ENCODE measurements at places on chromosomes 1 and 21.

DNA sequence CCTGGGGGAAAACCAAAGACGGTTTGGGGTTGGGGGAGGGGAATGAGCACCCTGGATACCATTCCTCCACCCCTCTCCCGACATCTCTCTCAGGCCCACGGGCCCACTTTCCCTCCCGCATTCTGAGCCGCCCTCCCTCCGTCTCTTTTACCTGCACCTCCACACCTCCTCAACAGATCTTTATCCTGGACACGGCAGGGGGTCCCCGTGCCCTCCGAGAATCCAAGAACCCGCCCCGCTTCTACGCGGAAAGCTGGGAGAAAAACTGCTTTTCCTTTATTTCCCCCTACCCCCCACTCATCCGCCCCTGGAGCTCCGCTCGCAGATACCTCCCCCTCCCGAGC is 108.8 kb downstream of the NAV1 start:
- DNase-seq = no peak

GRCh38 chr21:37797403-37797802 is 118.9 kb downstream of the KCNJ6 start:
- DNase-seq = no peak

DNA sequence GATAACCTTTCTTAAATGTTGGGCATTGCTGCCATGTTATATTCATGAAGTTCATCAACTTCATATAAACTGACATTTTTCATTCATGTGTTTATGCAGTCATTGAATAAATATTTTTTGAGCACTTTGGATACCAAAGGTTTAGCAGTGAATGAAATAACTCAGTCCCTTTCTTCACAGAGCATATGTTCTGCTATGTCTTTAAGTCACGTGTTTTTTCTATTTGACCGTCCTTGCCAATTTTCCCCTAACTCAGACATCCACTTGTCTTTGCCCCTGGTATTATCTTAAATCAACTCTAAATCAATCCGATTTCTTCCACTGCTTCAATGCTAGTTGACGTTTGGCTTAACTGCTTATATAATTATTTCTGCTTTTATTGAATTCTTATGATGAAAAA is 16.6 kb downstream of the ADARB1 start:
- DNase-seq = no peak

- DNase-seq = no peak
Measured at GRCh38 chr21:19181604-19182140, 778.1 kb upstream of the TMPRSS15 start.

DNA sequence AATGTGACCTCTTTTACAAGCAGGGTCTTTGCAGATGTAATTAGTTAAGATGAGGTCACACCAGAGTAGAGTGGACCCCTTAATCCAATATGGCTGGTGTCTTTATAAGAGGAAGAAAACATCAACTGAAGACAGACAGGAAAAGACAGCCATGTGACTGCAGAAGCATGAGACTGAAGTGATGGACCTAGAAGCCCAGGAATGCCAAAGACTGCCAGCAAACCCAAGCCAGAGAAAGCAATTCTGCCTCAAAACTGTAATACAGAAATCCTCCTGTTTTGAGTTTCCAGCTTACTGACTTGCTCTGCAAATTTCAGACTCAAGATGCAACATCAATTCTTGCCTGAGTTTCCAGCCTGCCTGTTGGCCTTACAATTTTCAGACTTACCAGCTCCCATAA is 17.3 kb downstream of the ENAH start:
- DNase-seq = no peak

- DNase-seq = no peak
Measured at GRCh38 chr1:37533317-37534093, 18.9 kb upstream of the MEAF6 start.

- no peak for DNase-seq
Measured at GRCh38 chr1:21572221-21572620, 63.0 kb downstream of the ALPL start.

DNA sequence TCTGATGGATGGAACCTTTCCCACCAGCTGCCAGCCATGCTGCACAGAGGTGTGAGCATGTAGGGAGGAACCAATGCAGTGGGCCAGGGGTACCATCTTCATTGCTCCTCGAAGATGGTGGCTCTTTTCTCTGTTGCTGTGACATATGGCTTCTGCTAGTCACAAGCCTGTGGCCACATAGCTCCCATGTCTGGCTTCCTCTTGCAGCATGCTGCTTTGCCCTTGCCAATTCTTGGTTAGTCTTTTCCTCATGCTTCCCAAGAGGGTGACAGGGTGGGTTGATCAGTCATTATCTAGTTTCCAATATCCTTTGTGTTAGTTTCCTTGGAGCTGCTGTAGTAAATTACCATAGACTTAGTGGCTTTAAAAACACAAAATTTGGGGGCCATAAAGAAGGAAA is 123.4 kb downstream of the ETS2 start:
- no peak for DNase-seq

GRCh38 chr1:26692211-26692792 is 3.5 kb upstream of the ARID1A start:
- DNase-seq = peak; percentile 84

DNA sequence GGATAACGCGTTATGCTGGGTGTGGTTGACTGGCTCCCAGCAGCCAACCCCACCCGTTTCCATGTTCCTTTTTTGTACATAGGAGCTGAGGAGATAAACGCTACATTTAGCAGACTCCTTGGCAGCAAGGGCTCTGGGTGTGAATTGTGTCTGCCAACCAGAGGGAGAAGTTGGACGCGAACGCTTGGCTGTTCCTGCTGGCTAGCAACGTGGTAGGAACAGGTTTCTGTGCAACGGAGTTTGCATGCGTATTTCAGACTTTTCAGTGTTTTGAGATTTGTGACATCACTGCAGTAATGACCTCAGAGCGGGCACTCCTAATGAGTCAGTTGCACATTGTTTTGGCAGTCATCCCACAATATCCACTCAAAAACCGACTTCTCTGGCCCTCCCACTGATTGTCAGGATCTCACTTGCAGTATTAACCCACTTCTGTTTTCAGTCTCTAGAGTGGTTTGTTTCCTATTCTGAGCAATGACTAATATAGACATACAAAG is 98.7 kb upstream of the RGS1 start:
- DNase-seq = no peak

DNA sequence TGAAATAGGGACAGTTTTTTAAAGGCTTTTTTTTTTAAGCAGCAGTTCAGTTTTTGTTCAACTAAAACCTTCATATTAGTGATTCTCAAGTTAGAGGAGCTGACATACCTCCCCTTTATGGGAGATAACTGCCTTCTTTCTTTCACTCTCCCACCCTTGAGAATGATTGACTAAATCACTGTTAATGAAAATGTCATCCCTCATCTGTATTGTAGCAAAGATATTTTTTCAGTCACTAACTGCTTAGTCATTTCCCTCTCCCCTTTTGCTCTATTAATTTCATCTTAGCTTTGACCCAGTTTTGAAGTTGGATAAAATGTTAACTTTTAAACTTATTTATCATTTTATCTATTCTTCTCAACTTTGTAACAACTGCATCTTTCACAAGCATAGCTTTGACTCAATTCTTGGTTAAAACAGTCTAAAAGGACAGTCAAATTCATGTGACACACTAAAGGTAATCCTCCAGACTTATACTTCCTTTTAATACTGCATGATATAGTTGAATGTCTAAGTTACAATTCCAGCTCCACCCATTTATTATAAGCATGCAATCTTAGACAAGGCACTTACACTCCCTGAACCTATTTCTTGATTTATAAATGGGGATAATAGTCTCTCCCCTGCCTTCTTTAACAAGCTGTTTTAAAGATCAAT is 17.1 kb downstream of the CAPZA1 start:
- no peak for DNase-seq

DNA sequence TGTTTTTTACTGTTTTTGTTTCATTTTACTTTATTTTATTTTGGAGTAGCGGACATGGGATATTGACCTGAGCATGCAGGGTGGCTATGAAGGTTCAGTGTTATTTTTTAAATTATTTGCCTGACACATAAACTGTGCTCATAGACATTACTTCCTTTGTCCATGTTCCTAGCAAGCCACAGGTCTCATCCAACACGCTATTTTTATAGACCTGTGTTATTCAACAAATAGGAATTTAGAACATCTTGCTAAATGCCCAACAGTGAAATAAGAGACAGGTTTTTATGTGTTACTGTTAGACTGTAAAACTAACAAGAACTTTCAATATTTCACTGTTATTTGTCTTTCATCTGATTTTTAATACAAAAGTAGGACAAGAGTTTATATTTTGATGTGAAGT is 756.4 kb downstream of the KCNT2 start:
- no peak for DNase-seq

DNA sequence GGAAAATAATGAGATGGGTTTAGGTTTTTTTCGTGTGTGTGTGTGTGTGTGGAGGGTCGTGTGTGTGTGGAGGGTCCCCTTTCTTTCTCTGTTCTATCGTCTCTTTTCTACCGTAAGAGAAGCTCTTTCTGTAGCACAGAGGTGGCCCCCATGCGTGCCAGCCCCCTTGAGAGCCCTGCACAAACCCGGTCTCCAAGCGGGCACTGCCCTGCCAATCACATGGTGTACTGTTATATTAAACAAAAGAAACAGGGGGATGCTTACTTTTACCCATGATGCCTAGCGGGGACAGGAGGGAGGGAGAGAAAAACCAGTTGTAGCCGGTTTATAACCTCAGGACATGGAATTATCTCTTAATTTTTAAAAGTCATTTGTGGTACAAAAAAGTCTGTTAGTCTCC is 41.0 kb downstream of the GATAD2B start:
- no peak for DNase-seq

DNA sequence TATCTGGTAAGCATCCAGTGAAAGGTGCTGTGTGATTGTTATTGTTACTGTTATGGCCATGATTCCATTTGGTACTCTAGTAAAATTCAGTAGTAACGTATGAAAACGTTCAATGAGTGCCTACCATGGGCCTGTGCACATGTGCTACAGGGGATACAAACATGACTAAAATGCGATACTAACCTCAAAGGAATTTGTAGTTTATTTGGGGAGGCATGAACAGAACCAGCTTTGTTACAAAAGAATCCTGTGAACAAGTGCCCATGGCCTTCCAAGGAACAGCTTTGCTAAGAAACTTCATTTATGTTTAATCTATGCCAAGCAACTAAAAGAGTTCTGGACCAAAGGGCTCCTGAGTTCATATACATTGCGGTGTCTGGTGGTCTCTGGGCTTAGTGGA is 28.7 kb downstream of the PTGFR start:
- DNase-seq = no peak

DNA sequence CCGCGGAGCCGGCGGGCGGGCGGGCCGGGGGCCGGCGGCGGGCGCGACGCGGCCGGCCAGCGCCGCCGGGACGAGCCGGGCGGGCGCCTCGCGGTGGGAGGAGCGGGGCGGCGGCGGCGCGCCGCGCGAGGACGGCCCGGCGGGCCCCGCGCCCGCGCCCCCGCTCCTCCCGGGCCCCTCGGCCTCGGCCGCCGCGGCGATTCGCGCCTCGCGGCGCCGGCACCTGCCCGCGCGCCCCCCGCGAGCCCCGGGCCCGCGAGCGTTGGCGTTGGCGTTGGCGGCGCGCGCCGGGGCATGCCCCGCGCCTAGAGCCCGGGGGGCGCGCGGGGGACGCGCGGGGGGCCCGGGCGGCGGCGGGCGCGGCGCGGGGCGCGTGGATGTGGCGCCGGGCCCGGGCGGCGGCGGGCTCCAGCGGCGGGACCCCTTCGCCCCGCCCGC is at the start of gene SKI:
SKI (plus strand) TSS at position 163 of the 438 bp plus-strand sequence. CDS start 448 bp downstream, outside the sequence.
- no peak for DNase-seq

DNA sequence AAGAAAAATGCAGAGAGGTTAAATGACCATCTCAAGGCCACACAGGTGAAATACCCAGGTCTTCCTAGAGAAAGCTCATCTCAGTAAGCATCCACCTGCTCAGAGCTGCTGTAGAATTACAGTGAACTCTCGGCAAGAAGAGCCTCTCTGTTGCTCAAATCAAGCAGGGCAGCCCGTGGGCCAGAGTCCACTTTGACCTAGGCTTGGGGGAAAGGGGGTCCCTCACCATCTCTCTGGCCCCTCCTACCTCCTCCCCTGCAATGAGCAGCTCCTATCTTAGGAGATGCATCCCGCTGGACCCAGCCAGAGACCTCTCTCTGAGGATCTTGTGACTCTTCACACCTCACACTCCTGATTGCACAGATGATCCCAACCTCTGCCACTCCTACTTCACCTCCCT is 364.7 kb downstream of the PTPRU start:
- DNase-seq = no peak

GRCh38 chr1:82268826-82269225 is 468.1 kb downstream of the ADGRL2 start:
- no peak for DNase-seq

DNA sequence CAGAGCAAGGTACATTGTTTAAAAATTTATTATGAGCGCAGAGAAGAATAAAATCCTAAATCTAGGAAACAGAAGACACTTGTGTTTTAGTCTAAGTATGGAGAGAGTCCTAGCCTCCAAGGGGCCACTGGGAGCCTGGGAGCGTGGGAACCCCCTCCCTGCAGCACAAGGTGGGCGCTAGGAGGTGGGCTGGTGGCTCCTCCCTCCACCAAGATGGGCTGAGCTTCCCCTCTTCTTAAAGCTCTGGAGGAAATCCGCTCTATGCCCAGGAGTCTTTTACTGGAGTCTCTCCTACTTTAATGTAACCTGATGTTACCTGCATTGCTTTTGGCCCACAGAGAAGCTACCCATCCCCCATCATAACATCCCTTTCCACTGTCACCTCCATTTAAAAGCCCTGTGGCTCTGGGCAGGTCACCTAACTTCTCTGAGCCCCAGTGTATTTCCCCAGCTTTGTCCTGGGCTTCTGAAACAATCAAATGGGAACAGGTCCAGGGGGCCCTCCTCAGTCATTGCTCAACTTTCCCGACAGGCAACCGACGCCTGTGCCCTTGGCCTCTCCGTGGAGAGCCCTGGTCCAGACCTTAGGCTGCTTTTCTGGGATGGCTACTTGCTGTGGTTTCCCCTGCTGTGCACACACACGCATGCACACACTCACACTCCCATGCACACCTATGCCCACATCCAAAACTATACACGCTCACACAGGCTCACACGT is 181.5 kb downstream of the NPHP4 start:
- DNase-seq = no peak

- no peak for DNase-seq
Measured at GRCh38 chr21:45126204-45126626, 51.8 kb downstream of the ADARB1 start.

- no peak for DNase-seq
Measured at GRCh38 chr1:192151176-192151575, 7.1 kb upstream of the RGS18 start.

GRCh38 chr1:169115891-169116585 is 9.5 kb downstream of the ATP1B1 start:
- DNase-seq = no peak

Data from CD4-positive, alpha-beta T cell treated with Interleukin-6 at 100 ng/mL for 8 hours (primary cell).